SK-MEL-5 (cell line): ENCODE measurements at places on chromosomes 6 and 20. TPM values are rescaled to one million over a fixed set of nuclear protein-coding genes. Genes with fewer than 3 reads are reported as not detected.
A peak's percentile ranks its signal among the peaks of the same experiment; 100 is the strongest.

DNA sequence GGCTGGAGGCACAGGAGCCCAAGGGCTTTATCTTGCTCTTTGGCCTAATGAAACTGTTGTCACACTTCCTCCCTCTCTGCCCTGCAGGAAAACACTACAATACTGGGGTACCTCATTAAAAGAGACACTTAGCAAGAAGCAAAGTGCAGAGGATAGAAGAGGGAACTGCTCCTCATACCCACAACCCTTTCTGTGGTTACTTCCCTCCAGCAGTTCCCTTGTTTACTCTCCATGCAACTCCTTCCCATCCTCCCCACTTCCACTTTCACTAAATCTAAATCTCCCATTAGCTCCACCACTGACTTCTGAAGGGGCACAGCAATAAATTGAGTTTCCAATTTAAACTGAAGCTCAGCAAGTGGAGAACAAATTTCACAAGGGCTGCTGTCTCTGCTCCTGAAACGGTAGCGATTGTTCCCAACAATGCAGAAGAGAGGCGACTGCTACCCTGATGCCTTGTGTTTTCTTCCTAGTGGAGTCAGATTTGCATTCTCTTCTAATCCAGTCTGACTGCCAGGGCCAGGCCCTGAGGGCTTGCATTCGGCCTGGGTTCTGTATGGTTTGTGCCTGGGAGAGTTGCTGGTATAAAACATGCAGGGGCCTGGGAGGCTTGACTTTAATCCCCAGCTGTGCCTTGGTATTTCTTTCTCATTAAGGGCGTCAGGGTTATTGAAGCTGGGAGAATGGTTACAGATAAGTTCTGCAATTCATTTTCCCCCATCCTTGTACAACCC, 454.7 kb downstream of the TFAP2B start:
- DNase-seq = no peak

DNA sequence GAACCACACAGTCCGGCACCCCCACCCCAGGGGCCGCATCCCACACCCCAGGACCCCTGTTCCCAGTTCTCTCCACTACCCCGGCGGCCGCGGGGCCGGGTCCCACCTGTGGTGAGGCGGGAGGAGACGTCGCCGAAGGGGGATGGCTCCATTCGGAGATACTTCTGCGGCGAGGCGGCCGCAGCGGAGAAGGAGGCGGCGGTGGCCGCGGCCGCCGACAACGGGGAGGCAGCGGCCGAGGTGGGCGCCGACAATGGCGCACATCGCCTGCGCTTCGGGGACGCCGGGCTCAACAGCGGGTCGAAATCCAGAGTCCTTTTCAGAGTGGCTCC, 723 bp downstream of the AKIRIN2 start:
- no peak for DNase-seq

DNA sequence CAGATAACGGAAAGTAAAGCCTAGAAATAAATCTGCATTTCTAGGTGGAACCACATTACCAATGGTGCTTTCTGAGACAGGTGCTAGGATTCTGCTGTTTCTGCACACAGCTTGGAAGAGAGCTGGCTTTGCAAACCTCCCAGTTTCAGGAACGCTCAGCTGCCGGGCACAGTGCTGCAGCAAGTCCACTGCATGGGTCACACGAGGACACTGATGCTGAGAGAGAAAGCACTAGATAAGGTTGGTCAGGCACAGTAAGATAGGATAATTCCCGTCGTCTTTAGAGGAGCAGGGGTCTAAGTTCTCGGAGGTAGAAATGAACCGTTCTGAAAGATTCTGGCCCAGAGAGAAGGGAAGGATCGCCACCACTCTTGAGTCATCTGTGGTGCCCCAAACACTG, 11.0 kb downstream of the UNC93A start:
- no peak for DNase-seq

- no peak for DNase-seq
Measured at GRCh38 chr20:50278684-50279531, 88.3 kb downstream of the CEBPB start.

DNA sequence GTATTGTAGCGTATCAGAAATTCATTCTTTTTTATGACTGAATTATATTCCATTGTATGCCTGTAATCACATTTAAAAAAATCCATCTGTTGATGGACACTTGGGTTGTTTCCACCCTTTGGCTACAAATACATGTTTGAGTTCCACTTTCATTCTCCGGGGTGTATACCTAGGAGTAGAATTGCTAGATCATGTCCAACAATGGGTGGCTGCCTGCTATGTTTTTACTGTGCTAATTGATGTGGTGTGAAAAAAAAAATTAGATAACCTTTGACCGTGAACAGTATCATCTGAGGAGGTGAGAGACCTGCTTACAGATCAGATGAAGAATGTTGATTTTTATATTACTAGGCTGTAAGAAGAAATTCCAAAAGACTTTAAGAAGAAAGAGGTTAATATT, 37.1 kb downstream of the TOP1 start:
- no peak for DNase-seq

DNA sequence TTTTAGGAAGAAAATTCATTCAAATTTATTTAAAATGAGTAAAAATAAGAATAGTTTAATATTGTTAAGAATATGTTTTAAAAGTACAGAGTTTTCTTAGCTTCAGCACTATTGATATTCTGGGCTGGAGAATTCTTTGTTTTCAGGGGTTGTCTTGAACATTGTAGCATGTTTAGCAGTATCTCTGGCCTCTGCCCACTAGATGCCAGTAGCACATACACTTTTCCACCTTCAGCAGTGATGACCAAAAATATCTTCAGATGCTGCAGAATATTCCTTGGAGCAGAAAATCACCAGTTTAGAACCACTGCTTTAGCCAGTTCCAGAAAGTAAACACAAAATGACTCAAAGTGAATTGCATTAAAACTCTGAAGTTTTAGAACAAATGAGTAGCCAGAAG, 19.4 kb upstream of the SDHAF4 start:
- peak; percentile 59 for DNase-seq

DNA sequence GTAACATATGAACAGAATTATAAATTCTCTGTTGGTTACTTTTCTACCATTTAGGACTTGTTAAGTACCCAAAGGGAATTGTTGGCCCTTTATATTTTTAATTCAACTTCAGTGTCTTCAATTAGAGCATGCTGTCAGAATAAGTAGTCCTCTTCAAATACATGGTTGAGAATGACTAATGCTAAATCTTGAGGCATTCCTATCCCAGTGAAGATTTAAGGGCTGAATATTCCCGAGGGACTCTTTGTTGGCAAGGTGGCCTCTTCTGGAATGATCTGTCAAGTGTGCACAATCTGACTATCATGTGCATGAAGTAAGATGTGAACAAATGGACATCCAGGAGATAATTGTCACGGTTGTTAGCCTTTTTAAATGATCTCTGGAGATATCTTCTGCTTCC, 421.7 kb downstream of the BMP2 start:
- no peak for DNase-seq

- peak; percentile 78 for DNase-seq
Measured at GRCh38 chr6:37819802-37820717, 533 bp downstream of the ZFAND3 start.

GRCh38 chr6:67131827-67132226, 1424.8 kb upstream of the EYS start:
- no peak for DNase-seq

- no peak for DNase-seq
Measured at GRCh38 chr6:170203212-170203611, 87.7 kb downstream of the DLL1 start.

DNA sequence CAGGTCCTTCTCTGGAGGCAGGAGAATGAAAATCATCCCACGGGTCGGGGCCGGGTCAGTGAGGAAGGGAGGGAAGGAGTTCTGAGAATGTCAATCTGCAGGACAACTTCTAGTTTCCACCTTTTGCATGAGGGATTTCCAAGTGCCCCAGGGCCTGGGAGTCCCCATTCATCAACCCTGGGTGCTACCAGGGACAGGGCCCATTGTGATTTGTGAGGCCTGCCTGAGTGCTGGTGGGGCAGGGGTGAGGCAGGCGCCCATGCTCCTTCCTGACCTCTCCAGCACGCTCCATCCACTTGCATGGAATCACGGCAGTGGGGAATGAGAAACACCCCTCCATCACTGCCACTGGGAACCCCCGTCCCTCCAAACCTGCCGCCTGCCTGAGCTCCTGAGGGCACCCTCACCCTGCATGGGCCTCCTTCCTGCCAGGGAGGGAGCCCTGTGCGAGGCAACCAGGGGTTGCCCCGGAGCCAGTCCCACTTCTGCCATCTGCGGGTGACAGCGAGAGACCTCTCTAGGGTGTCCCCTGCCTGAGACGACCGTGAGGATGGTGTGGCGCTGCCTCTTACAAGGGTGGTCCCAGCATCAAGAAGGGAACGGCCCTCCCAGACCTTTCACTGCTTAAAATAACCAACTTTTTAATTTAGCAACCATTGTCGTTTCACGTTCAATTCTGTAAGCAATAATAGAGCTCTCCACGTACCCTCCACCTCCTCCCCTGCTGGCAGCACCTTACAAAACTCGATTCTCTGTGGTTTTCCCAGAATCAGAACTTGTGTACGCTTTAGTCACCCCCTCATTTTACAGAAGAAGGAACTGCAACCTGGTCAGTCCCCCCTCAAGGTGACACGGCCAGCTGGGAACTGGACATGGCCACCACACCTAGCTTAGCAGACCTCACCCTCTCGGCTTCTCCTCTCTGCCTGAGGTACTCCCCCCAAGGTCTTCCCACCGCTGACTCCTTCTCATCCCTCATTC, 28.6 kb downstream of the PMEPA1 start:
- DNase-seq = no peak

DNA sequence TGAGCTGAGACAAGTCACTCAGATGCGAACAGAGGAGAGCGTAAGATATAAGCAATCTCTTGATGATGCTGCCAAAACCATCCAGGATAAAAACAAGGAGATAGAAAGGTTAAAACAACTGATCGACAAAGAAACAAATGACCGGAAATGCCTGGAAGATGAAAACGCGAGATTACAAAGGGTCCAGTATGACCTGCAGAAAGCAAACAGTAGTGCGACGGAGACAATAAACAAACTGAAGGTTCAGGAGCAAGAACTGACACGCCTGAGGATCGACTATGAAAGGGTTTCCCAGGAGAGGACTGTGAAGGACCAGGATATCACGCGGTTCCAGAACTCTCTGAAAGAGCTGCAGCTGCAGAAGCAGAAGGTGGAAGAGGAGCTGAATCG, 9.5 kb upstream of the SNRNP48 start:
- DNase-seq = no peak

GRCh38 chr6:155461556-155461955, 5.9 kb upstream of the NOX3 start:
- no peak for DNase-seq

DNA sequence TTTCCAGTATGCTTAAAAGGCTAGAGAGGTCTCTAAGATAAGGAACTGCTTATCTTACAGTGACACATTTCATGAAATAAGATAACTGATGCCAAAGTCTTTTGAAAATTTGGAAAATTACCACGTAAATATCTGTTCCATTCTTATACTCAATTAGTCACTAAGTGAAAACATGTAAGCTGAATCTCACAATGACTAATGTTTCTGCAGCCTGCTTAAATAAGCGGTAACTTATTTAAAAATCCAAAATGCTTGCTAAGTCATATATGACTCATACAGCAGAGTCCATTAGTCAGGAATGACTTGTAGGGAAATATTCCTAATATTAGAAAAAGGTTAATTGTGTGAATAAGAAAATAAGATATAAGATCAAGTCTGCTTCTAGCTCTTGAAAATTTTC, 27.8 kb upstream of the LGSN start:
- DNase-seq = no peak

GRCh38 chr6:146881228-146882181, 282.7 kb downstream of the ADGB start:
- DNase-seq = no peak

DNA sequence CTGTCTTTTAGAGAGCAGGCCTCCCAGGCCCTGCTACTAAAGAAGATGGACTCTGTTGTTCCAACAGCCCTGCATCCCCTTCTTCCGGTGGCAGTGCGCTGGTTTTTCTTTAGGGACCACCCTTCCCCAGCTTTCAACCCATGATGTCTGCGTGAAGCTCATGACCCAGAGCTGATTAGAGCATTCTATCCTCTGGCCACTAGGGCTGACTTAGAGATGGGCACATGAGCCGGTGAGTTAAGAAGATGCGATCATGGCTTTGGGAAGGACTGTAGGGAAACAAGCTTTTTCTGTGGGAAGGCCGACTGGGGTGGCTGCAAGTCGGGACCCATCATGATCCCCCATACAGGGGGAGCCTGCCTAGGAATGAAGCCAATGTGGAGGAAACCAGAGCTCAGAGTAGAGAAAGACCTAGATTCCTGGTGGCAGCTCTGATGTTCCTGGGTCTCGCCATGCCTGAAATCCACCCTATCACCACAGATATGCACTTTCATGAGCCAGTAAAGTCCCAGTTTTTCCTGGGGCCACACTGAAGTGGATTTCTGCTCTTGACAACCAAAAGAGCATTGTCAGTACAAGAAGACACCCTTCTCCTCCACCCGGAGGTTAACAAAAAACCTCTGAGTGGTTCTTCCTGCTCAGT, 29.1 kb upstream of the STX16 start:
- peak; percentile 47 for DNase-seq

DNA sequence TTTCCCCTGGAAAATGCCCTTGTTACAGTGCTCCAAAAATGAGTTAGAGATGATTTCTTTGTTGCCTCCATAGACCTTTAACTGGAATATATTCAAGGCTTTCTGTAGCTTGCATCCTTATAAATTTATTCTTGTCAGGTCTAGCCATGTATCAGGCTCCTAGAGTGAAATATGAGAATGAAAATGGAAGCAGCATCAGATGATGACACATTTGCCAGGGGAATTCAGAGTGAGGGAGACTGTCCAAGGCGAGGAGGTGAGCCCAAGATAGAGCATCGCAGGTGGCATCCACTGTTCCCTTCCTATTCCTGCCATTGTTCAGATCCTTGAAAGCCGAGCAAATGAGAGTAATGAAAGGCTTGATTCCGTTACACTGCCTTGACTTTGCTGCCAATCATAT, 386.8 kb downstream of the SAMD5 start:
- DNase-seq = no peak

- DNase-seq = no peak
Measured at GRCh38 chr20:35009665-35010328, 54.1 kb downstream of the MYH7B start.

GRCh38 chr6:28977341-28978132, 27.6 kb downstream of the ZNF311 start:
- DNase-seq = no peak

Gene RIPPLY2
- 3.8 and 4.5 TPM in 2 replicates for total RNA-seq

Gene GLP1R
- total RNA-seq = not detected in 2 replicates

Gene WASF1
- 3.7 and 5.0 TPM in 2 replicates for total RNA-seq

Gene TRIM10
- total RNA-seq = not detected in 2 replicates

Gene SGK2
- total RNA-seq = 0.29 TPM in 1 of 2 replicates, not detected in the other

Gene FKBP1A
- 219 and 227 TPM in 2 replicates for total RNA-seq

Gene RRP36
- total RNA-seq = 81.9 and 89.9 TPM in 2 replicates
